ENCODE measurements at places on chromosomes 4 and X. TPM values are rescaled to one million over a fixed set of nuclear protein-coding genes. Genes with fewer than 3 reads are reported as not detected.

- DNase-seq = no peak
These were observed 222.2 kb upstream of the NEIL3 start for GRCh38 chr4:177087499-177087898.

- DNase-seq = no peak
These were observed 108.7 kb downstream of the DHRSX start for GRCh38 chrX:2391869-2392606.

GRCh38 chrX:136209016-136209738, 42.0 kb downstream of the MAP7D3 start:
- peak; percentile 41 for DNase-seq

GRCh38 chrX:17826609-17827496, 34.2 kb downstream of the RAI2 start:
- no peak for DNase-seq

DNA sequence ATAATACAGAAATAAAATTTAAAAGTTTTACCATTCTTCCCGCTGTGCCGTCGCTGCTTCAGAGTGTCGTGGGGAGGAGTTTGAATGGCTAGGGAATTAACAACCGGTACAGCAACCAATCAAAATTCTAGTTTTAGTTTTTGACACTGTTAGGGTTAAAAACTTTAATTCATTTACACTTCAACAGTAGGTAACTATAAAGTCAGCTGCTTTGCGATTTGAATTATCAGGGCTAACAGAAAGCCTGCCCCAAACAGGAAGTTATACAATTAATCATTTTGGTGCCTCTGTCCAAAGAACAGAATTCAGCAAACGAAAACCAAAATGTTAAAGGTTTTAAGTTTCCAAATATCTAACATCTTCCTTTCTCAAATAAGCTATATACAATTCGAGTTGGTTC, 2.3 kb downstream of the HNRNPD start:
- DNase-seq = no peak

CENPI gene
- 14.4 TPM for total RNA-seq

DNA sequence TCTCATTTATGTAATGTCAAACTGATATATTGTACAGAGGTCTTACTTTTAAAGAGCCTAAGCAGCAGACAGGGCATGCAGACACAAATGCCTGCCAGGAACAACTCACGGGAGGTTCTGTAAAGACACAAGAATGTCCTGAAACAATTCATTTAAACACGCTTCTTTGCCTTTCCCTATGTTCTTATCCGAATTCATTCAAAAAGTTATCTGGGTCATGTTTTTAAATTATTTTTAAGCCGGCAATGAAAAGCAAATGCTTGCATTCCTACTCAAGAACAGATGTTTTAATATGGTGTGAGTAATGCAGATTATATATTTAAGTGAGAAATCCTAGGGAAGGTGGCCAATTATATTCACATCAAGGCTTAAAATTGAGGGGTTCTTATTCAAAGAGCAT, 192.6 kb downstream of the PDGFC start:
- no peak for DNase-seq

GABRA4 gene
- 1.8 TPM for total RNA-seq

STBD1 gene
- total RNA-seq = 1.5 TPM

DNA sequence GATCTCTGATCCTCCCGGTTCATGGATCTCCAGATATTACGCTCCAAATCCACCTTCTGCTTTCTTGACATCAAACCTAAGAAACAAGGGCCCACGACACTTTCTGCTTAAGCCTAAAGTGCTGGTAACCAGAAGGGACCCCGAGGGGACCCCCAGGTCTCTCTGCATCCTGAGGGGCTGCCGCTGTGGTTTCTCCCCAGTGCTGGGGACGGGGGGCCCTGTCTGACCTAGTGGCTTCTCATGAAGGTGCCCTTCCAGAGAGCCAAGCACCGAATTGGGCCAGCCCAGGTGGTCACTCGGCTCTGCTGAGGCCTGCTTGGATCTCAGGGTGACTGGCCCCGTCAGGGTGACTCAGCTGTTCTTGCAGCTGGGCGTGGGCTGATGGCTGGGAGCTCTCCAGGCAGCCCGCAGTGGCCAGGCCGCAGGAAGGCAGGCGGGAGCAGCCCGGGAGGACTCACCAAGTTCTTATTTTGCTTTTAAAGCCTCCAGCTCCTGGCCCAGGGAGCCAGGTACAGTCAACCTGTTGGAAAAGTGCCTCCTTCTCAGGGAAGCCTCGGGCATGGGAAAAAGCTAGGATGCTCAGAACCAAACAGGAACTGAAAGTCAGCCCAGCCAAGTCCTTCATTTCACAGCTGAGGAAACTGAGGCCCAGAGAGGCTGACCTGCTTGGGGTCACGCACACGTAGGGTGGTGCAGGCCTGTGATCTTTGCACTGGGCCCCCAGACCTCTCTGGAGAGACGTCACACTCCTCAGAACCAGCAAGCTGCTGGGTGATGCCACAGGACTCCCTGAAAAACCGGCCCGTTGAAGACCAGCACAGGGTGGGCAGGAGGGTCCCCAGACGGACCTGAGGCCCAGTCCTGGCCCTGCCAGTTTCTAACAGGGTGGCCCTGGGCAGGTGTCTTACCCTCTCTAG, 16.7 kb downstream of the BLOC1S4 start:
- DNase-seq = no peak

DNA sequence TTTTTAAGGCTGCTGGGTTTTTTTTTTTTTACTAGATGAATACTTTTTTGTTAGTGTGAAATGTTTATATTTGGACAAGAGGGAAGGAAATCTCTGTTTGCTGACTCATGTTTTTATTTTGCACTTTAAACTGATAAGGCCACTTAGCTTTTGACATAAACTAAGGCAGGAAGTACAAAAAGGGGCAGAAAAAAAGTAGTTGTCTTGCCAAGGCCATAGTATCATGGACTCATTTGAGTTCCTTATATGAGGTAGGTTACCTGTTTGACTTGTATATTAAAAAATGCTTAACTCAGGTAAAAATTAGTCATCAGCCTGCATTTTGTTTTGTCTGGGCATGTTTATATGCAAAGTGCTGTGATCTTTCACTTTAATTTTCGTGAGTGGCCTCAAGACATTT, 26.0 kb downstream of the SMAD1 start:
- no peak for DNase-seq

PAGE2B gene
- total RNA-seq = not detected
